NCI-H1417 (cell line): ENCODE measurements at places on chromosomes 6 and 20.

DNA sequence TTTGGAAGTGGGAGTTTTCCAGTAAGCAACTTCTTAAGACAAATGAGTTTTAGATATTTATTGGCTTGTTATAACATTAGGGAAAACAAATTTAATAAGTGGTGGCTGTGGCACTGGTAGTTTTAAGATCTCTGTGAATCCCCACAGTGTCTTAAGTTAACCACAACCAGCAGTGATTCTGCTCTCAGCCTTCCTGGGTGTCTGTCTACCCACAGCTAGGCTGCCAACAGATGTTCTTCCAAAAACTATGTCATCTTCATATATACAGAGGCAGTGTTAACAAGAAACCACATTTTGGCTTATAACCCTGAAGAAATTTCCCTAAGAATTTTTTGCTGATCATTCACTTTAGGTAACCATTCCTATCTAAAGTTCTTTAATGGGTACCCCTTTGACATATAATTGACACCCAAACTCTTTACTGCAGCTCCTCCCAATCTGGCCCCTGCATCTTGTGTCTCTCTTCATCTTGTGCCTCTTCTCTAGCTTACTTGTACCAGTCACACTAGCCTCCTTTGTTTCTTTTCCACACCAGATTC, 52.7 kb downstream of the TOP1 start:
- DNase-seq: no peak

DNA sequence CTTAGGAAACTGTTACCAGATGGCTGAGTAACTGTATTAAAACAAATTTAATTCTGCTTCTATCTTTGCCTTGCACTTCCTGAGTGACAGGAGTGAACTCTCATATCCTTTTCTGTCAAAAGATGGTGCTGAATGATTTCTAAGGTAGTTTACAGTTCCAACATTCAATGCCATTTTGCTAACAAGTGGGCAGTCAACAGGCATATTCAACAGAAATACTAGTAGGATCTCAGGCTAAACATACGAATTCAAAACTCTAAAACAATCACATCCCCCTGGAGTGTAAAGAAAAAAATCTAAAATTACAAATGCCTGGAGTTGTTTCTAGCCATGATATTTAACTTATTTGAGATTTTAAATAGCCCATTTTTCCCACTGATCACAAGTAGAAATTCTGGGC, 6.7 kb downstream of the PSMB9 start:
- DNase-seq: no peak

- no peak for DNase-seq
These were observed 25.2 kb upstream of the TLDC2 start for GRCh38 chr20:36850759-36851158.

DNA sequence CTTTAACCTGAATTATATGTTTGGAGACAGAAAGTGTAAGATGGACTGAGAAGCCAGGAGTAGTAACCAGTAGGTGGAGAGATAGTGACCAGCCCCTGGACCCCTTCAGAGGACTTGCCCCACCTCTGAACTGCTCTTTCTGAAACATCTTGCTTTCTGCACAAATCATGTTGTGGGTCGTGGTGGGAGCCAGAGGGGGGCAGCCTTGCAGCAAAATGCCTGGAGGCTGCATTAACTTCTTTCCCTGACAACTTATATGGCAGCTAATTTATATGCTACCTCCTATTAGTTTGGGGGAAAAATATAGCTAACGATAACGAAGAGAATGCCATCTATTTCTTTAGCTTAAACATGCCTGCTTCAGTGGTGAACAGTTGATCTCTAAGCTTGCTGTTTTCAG, 859.8 kb downstream of the MAFB start:
- DNase-seq: peak; percentile 20

GRCh38 chr20:47359530-47360296, 3.2 kb upstream of the ZMYND8 start:
- no peak for DNase-seq

DNA sequence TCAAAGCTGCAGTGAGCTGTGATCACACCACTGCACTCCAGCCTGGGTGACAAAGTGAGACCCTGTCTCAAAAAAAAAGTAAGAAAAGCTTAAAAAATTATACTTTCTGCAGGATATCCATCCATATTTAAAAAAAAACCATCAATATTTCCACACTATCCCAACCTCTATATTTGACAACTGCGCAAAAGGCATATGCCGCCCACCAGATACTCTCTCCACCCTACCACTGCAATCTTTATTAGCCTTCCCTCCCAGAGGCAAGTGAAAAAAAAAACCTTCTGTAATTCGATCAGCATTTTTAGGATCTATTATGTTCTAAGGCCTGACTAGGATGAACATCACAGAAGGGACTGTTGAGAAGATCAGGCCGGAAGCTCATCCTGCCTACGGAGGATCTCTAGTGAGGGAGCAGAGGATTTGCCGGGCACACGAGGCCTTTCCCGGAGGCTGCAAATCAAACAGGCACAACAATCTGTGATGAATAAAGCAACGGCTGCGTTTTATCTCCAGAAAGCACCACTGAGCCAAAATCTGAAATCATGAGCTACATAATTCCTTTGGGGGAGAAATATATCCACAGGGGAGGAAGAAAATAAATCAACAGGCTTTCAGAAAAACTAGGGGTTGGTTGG, 65.9 kb downstream of the GFOD1 start:
- no peak for DNase-seq

DNA sequence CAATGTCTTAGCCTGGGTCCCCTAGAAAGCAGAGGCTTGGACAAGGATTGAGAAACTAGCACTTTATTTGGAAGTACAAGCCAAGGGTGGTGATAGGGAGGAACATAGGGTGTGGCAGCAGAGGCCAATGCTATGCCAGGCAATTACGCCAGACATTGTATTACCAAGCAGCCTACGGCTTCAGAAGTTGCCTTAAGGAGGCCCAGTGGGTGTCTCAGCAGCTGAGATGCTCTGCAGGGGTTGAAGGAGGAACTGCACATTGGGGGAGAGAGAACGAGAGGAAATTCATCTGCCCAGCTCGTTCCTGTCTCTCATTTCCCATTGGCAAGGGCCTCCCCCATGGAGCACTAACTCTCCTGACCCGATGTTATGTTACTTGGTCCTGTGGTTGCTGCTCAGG, 859 bp downstream of the C20orf202 start:
- no peak for DNase-seq

- no peak for DNase-seq
These were observed 32.5 kb upstream of the IYD start for GRCh38 chr6:150336299-150336698.

- peak; percentile 95 for DNase-seq
These were observed at the start of gene SLC17A5 for GRCh38 chr6:73653571-73654424. Gene SLC17A5 (minus strand): TSS chr6:73653992. CDS start chr6:73653886, 106 bp downstream.

GRCh38 chr6:83518816-83519480, 6.6 kb downstream of the PRSS35 start:
- DNase-seq: no peak

DNA sequence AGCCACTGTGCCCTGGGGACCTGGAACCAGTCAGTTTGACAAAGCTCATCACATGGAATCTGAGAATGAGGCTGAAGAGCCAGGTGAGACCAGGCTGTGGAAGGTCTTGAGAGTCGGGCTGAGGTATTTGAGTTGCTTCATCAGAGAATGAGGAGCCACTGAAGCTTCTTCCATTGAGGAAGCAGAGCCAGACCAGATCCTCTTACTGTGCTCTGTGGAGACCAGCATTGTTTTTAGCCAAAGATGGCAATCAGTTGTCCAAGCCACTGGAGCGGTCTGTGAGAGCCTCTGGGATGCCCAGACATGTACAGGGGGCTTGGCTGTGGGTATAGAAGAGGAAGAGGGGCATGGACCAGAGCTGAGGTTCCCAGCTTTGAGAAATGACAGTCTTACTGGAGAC, 6.1 kb upstream of the EPB41L1 start:
- DNase-seq: no peak

- no peak for DNase-seq
These were observed 84.1 kb downstream of the SLC23A2 start for GRCh38 chr20:4916971-4917881.

- DNase-seq: no peak
These were observed 16.1 kb upstream of the HMGN3 start for GRCh38 chr6:79250559-79250958.

- no peak for DNase-seq
These were observed 26.8 kb upstream of the SLC35B3 start for GRCh38 chr6:8462169-8462568.

DNA sequence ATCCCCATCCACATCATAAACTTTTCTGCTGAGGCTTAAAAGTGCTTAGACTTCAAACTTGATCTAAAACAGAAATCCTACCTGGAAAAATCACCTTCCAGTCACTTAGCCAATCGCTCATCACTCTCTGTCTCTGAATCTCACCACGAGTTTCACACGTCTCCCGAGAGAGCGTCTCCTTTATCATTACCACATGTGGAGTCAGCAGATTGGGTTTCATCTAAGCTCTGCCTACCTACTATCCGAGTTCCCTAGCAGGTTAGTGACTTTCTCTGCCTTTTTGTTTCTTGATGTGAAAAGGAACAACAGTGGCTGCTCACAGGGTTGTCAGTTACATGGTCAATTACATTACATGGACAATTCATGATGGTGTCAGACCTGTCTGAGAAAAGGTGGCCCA, 286.2 kb downstream of the ESR1 start:
- no peak for DNase-seq

DNA sequence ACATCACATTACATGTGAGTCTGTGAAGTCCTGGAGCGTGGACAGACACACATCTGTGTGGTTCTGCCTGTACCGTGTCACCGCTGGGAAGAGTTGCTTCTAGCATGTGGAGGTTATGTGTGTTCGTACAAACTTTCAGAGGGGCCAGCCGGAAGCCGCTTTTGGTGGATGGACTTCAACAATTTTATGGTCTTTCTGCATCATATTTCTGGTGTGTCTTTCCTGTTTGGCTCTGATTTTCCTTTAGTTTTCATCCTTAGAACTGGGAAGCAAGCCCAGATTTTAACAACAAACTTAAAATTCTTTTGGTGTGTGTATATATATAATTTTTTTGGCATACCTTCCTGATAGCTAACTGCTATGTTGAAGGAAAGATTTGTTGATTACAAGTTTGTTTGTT, 71.2 kb downstream of the TIAM2 start:
- DNase-seq: no peak

DNA sequence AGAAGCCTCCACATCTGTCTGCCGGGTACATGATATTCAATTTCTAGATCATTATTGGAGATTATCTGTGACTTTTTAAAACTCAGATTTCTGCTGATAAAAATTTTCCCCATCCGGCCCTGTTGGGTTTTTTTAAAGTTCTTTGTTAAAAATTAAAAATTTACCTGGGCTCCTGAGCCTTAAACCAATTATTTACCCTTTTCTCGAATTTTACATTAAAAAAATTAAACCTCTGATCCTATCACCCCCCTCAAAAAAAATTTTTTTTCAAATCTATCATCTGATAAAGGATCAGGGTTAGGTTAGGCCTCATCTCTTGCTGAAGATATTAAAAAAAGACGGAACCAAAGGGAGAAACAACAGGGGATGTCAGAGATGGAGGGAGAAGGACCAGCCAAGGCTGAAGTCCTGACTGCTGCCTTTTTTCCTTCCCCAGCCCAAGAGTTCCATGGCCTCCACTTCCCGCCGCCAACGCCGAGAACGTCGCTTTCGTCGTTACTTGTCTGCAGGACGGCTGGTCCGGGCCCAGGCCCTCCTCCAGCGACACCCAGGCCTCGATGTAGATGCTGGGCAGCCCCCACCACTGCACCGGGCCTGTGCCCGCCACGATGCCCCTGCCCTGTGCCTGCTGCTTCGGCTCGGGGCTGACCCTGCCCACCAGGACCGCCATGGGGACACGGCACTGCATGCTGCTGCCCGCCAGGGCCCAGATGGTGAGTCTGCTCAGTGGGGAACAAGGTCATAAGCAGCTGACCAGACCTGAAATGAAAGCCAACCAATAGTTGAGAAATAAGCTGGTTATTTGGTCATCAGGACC, 527 bp downstream of the NFKBIL1 start:
- no peak for DNase-seq

DNA sequence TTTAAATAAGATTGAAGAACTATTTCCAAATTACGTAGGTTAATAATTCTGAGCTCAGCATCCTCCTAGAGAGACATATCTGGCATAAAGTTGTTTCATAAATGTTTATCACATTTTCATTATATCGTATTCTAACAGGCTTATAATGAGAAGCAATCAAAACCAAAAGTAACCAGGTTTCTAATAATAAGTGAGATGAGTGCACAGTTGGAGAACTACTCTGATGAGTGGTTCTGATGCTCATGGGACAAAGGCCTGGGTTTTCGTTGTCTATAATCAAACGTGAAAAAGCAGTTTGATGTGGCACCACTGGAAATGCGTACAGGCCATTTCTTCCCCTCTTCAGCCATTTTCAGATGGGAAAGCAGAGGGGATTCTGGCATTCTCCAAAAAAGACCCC, 4.7 kb upstream of the SERPINB6 start:
- no peak for DNase-seq

DNA sequence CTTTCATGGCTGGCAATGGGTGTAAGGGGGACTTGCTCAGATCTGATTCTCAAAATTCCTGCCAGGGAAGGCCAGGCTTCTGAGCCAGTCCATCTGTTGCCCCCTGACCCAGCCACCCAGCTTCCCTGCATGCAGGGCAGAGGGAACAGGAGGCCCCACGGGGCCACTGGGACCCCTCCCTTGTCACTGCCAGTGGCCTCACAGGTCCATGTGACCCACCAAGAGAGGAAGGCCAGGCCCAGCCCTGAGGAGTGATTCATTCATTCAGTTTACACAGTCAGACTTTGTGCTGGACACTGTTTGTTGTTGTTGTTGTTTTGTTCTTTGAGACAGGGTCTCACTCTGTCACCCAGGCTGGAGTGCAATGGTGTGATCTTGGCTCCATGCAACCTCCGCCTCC, 39.5 kb downstream of the UBE2V1 start:
- no peak for DNase-seq

DNA sequence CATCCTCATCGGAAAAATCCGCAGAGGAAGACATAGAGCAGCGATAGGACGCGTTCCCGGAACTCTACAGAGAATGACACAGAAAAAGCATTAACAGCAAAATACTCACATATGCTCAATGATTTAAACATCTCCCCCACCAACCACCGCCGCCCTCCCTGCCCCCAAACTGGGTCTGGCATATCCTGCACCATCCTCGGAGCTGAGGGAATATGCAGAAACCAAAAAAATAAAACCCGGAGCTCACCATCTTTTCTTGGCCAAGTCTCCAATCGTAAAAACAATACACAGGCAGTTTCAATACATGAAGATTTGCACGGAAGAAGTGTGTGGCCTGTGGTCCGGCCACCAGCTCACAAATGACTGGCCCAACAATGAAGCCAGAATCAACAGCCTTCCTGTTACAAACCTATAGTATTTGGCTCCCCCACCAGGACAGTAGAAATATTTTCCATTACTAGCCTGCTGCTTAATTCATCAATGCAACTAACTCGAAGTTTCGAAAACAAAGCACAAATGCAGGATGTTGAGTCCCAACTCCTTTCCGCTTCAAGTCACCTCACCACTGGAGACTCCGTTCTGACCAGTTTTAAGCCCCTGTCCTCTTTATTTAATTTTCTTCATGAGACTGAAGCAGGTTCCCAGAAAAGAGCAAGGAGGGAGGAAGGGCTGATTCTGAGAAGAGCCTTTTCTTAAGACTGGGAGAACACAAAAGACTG, 103.2 kb upstream of the BEND6 start:
- peak; percentile 42 for DNase-seq

GRCh38 chr6:13116155-13116554, 212.2 kb downstream of the TBC1D7 start:
- no peak for DNase-seq

GRCh38 chr6:44219053-44219814, 2.5 kb downstream of the MYMX start:
- peak; percentile 80 for DNase-seq
